ENCODE measurements at places on chromosomes 5 and 9.

DNA sequence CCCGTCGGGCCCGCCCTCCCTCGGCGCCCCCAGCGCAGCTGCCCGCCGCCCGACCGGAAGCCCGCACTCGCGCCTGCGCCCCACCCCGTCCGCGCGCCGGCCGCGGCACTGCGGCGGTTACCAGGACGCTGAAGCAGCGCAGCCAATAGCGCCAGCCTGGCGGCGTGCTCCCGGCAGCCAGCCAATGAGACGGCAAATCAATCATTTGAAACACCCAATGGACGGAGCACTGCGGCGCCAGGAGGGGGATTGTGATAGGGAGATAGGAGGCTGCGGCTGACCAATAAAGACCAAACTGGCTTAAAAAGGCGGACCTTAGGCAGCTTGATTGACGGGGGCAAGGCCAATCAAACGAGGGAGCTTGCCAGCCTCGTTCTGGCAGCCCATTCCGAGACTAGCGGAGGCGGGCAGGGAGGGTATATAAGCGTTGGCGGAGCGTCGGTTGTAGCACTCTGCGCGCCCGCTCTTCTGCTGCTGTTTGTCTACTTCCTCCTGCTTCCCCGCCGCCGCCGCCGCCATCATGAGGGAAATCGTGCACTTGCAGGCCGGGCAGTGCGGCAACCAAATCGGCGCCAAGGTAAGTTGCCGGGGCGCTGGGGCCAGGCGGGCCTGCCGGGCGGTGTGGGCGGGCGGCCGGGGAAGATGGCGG, at the start of gene TUBB4B:
TUBB4B (plus strand) TSS at position 447 of the 649 bp plus-strand sequence; CDS start at position 521, 74 bp downstream.
- DNase-seq = peak; percentile 100

DNA sequence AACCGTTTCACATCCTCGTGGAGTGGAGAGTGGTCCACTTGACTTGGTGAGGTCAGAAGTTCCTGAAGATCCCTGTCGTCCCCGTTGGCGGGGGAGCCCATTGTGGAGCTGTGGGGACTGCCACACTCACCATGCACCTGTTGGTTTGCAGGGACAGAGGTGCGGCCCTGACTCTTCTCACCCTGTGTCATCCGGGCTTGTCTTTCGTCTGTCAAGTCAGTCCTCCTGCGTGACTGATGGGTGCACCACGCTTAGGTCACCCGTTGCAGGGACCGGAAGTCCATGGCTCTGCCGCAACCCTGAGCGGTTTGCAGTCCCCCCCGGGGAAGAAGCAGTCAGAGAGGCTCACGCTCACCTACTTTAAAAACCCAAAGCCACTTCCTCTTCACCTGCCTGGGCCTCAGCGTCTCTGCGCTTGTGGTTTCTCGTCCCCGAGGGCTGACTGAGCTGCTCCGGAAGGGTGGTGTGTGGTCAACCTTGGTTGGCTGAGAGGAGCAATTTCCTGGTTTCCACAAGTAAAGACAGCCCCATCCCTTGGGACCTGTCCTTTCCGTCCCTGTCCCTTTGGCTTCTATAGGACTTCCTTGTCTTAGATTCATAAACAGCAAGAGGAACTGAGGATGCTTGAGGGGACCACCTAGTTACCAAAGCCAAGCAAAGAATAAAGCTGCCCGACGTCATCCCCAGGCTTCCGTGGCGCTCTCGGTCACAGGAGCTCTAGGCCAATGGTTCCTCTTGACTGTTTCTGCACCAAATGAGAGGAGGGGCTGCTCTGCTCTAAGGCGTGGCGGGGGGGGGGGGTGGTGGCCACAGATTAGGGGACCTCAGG, 53.2 kb downstream of the USP20 start:
- no peak for DNase-seq

- no peak for DNase-seq
Observed at GRCh38 chr5:32942225-32942989, 231.3 kb downstream of the NPR3 start.

DNA sequence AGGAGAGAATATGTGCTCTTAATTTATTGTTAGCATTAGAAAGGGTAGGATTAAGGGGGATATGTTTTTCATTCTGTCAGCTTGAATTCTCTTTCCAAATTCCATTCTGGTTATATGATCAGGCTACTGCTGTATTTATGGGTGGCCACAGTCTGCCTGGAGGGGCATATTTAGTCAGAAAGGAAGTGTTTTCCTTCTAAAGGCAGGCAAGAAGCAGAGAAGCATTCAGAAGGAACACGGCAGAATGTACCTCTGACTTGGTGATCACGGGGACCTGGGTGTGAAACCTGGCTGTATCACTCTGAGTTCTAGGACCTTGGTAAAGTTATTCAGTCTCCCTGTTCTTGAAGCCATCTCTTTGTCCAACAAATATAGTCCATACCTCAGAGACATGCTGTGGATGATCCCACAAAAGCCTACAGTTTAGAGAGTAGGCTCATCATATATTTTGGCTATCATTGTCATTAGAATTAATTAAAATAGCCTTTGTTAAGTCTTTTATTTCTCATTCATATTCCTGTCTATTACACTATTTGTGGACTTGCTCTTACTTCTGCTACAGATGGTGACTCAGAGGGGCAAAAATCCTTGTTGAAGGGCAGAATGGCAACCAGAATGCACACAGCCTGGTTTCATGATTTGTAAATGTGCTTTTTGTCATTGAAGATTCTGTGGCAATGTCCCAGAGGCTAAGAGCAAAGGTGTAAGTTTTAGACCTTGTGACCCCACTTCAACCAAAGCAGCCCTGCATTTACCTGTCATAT, 2.7 kb downstream of the TNC start:
- peak; percentile 29 for DNase-seq
